Epithelial cell of umbilical artery (primary cell): ENCODE measurements at places on chromosomes 11 and 22. TPM values are rescaled to one million over a fixed set of nuclear protein-coding genes. Genes with fewer than 3 reads are reported as not detected.

The CLDN25 gene
- not detected in 2 replicates for total RNA-seq

The OR52H1 gene
- not detected in 2 replicates for total RNA-seq

The PGR gene
- under 0.01 TPM in 2 replicates for total RNA-seq

The STK33 gene
- total RNA-seq = 1.5 and 1.6 TPM in 2 replicates
